ENCODE measurements at places on chromosomes 1 and 21. TPM values are rescaled to one million over a fixed set of nuclear protein-coding genes. Genes with fewer than 3 reads are reported as not detected.

ADCY10 gene
- total RNA-seq: not detected

AIRE gene
- not detected for total RNA-seq

LORICRIN gene
- not detected for total RNA-seq

PLA2G2D gene
- not detected for total RNA-seq

OR10Z1 gene
- not detected for total RNA-seq

- no peak for DNase-seq
Measured at GRCh38 chr1:207713529-207713928, 38.3 kb upstream of the CD46 start.
